ENCODE measurements at places on chromosomes 16 and 17. TPM values are rescaled to one million over a fixed set of nuclear protein-coding genes. Genes with fewer than 3 reads are reported as not detected.

Gene STAT5A
- 117 TPM for total RNA-seq

Gene KRTAP4-9
- total RNA-seq, result not detected

Gene SHPK
- 8.8 TPM for total RNA-seq

Gene HSD11B2
- not detected for total RNA-seq

Gene DNAAF8
- total RNA-seq, result 0.26 TPM

Measured in naive thymus-derived CD8-positive, alpha-beta T cell (primary cell).